ENCODE measurements at places on chromosomes 6 and 20.

GRCh38 chr6:46653439-46654195 lies 842 bp downstream of the SLC25A27 start:
- peak; percentile 8 for DNase-seq

GRCh38 chr6:169837529-169838250 lies 86.3 kb downstream of the ERMARD start:
- DNase-seq = no peak

DNA sequence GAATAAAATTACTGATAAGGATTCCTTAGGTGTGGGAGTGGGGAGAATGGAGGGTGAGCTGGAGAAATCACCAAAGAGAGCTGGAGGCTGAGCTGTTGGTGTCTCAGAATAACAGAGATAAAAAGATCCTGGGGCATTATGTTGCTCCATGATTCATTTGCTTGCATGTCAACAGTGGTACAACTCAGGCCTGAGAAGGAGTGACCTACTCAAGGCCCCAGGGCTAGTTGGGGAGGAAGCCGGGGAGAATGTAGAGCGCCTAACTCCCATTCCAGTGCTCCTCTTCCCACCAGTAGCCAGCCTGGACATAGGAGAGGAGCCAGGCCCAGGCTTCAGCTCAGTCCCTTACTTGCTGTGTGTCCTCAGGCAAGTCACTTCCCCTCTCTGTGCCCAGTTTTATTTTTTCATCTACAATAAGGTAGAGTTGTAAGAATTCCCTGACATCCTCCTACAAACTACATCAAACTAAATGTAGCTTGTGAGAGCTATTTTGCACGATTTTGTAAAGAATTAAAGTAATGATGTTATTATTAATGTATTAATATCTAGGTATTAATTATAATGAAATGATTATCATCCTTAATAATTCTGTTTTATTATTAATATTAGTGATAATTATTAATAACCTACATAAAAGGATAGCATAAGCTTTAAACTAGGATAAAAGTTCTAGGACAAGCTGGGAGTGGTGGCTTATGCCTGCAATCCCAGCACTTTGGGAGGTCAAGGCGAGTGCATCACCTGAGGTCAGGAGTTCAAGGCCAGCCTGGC lies 250.9 kb upstream of the SULF2 start:
- DNase-seq = no peak

- no peak for DNase-seq
These were observed at the start of gene WFDC2 for GRCh38 chr20:45469336-45470261. WFDC2 (plus strand) TSS chr20:45469753; CDS start chr20:45469782, 29 bp downstream.

GRCh38 chr20:21867811-21868210 lies 162.3 kb downstream of the PAX1 start:
- no peak for DNase-seq

DNA sequence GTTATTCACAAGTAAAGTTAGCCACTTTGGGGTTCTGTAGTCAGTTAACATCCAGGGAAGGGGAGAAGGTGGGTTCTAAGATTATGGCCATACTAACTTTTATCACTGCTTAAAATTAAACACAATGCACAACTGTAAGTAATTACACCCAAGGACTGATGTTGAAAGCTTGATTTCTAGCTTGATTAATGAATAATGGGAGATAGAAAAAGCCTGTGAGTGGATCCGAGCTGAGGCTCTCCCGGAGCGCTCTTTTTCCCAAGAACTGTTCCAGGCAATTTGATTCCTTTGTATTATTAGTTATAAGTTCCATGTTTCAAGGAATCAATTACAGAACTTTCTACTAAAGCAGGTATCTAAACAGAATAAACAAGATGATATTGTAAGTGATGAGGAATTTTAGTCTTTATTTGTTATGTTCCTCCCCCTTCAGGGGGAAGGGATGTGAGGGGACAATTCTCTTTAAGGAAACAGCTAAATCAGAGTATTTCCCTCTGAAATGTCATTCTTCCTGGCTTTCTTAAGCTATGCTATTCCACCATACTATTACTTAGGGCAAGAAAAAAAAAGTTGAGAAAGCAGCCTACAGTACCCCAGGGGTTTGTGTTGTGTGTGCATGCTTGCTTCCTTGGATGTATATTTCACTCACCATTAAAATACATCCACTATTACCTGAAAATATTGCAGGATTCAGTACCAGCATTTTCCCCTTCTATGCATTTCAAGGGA lies 3.8 kb downstream of the TSHZ2 start:
- DNase-seq = no peak

- no peak for DNase-seq
These were observed 2.0 kb downstream of the ZBP1 start for GRCh38 chr20:57618091-57618763.

- DNase-seq = no peak
These were observed 2695.0 kb upstream of the DEFB115 start for GRCh38 chr20:28562510-28562898.
